Prostate gland (tissue), 2 donors: ENCODE measurements at places on chromosomes 6 and 20.

DNA sequence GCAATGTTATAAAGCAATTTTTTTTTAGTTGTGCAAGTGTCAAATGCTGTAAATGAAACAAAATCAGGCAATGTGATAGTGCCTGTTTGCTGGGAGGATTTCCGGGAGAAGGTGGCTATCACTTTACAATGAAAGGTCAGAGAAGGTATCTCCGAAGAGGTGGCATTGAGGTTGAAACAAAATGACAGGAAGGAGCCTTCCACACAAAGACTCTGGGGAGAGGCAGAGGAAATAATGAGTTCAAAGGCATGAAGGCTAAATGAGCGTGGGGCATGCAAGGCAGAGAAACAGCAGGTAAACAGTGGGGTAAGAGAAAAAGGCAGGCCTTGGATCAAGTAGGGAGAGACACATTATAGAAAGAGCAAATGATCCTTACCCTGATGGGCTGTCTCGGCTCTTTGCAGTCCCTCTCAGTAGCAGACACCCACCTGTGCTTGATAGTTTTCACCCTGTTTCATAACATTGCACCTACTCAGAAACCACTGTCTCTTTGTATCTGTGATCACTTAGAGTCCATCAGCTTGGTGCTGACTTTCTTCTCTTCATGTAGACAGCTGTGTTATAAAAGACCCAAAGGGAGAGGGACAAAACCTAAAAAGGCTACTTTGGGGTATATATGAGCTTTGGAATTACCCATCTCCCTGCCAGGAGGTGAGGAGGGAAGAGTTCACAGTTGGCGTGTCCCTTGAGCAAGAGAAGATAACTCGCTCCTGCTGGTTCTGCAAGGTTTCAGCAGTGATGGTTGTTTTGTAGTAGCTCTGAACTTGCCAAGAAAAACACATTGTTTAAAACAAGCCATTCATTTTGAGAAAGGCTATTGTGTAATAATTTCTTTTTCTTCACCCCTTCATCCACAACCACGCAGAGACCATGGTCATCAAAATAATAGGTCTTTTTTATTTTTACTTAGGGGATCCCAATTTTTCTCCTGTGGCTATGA, 22.3 kb downstream of the NRN1 start:
- H3K4me1 ChIP-seq: no peaks in the 10 kb centered on the region
- no peak overlapping the region for H3K4me3 ChIP-seq
- no peaks in the 10 kb centered on the region for H3K36me3 ChIP-seq
- DNase-seq: no peak
- H3K27me3 ChIP-seq: no peaks in the 10 kb centered on the region
- H3K27ac ChIP-seq: no peak overlapping the region

- H3K27me3 ChIP-seq: no peaks in the 10 kb centered on the region
- H3K4me3 ChIP-seq: no peak overlapping the region
- H3K36me3 ChIP-seq: no peaks in the 10 kb centered on the region
- no peak for DNase-seq
Measured at GRCh38 chr6:135438907-135439535, 58.5 kb downstream of the AHI1 start.

DNA sequence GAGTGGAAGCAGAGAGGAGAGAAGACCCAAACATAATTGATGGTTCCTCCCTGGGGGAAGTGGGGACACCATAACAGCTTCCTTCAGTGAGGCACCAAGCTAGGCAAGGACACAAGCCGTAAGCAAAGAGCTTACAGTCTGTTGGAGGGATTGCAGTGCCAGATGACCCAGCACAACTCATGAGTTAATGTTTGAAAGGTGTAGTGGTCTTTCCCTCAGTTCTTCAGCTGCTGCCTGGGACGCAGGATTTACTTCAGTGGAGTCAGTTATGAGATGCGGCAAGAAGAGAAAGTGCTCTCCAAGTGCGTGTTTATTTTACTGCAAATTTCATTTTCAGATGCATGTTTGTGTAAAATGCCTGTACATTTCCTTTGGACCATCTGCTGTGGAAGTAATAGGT, 38.7 kb upstream of the SLC17A4 start:
- no peaks in the 10 kb centered on the region for H3K4me1 ChIP-seq
- no peak overlapping the region for H3K27ac ChIP-seq
- no peak for DNase-seq
- no peaks in the 10 kb centered on the region for H3K27me3 ChIP-seq
- H3K4me3 ChIP-seq: no peak overlapping the region

DNA sequence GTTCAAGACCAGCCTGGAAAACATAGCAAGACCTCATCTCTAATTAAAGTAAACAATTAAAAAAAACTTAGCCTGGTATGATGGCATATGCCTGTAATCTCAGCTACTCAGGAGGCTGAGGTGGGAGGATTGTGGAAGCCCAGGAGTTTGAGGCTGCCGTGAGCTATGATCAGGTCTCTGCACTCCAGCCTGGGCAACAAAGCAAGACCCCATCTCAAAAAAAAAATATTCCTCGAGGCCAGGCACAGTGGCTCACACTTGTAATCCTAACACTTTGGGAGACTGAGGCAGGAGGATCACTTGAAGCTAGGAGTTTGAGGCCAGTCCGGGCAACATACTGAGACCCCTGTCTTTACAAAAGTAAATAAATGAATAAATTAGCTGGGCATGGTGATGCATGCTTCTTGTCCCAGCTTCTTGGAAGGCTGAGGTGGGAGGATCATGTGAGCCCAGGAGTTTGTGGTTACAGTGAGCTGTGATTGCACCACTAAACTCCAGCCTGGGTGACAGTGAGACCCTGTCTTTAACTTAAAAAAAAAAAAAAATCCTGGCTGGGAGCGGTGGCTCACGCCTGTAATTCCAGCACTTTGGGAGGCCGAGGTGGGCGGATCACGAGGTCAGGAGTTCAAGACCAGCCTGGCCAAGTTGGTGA, 9.3 kb upstream of the C2 start:
- peaks cover 4% of the 10 kb centered on the region for H3K4me1 ChIP-seq
- no peak overlapping the region for H3K27ac ChIP-seq
- no peak for DNase-seq
- H3K4me3 ChIP-seq: no peak overlapping the region

- H3K4me1 ChIP-seq: peaks cover 2% of the 10 kb centered on the region
- H3K36me3 ChIP-seq: no peaks in the 10 kb centered on the region
- H3K4me3 ChIP-seq: no peak overlapping the region
- H3K27ac ChIP-seq: peak overlapping the region; percentile 24
- no peaks in the 10 kb centered on the region for H3K27me3 ChIP-seq
Measured at GRCh38 chr6:160394654-160395035, 46.5 kb downstream of the SLC22A3 start.

DNA sequence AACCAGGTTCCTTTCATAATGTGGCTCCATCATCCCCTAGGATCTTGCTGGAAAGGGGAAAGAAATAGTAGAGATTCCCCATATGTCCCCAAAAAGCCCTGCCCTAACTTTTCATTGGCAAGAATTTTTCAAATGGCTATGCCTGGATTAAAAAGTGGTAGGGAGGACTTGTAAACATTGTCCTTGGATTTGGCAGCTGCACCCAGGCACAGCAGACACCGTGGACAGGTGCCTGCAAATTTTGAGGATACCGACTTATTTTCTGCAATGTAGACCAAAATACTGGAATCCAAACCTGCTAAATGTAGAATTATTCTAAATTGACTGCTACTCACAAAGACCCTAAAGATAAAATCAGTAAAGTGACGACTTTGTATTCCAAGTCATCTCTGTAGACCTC, 203.3 kb upstream of the PLCB4 start:
- H3K4me3 ChIP-seq: no peak overlapping the region
- no peaks in the 10 kb centered on the region for H3K36me3 ChIP-seq
- H3K27ac ChIP-seq: no peak overlapping the region
- no peak for DNase-seq

DNA sequence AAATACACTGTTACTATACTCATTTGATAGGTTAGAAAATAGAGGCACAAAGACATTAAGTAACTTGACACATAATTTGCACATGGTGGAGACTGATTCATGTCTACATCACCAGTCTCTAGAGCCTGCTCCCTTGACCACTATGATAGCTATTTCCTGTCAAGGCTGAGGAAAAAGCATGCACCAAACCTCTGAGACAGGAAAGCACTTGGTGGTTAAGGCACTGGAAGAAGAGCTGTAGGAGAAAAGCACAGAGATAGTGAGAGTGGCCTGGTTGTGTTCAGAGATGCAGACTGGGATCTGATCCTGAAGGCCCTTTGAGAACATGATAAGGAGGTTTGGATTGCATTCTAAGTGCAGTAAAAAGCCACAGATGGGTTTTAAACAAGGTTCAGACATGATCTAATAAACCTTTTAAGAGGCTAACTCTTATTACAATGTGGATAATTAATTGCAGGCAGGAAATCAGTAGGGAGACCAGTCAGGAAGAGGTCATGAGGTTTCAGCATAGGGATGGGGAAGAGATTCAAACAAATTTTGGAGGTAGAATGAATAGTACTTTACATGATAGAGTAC, 168.9 kb downstream of the PHF3 start:
- H3K4me3 ChIP-seq: no peak overlapping the region
- no peak for DNase-seq
- no peaks in the 10 kb centered on the region for H3K36me3 ChIP-seq

- H3K27me3 ChIP-seq: no peaks in the 10 kb centered on the region
- no peak for DNase-seq
- H3K4me3 ChIP-seq: no peak overlapping the region
- H3K27ac ChIP-seq: no peak overlapping the region
Measured at GRCh38 chr6:43196337-43196736, 14.3 kb downstream of the CUL9 start.

DNA sequence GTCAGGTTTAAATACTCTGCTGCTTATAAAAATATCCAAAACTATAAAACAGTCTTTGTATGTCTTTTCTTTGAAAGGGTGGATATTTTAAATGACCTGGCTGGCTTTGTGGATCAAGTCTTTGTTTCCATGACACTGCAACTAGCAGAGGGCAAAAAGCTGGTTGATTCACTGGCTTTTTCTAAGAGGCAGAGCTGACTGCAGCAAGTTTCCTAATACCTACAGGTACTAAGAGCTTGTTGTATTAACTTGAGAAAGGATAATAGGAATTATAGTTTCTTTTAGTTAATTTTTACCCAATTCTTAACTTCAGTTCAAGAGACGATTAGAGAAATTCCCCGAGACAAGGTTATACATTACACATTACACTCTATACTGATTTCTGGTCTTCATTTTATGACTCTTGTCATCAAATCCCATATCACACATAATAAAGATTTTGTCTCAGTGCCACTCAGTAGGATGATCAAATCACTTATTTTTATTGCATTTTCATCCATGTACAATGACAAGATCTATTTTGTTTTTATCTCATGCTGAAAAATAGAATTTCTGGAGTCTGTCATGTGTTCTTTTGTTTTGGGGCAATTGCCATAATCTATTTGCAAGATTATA, 120.1 kb upstream of the RIMS1 start:
- no peaks in the 10 kb centered on the region for H3K36me3 ChIP-seq
- DNase-seq: no peak
- no peak overlapping the region for H3K27ac ChIP-seq

GRCh38 chr20:15703171-15703911, 869.9 kb downstream of the KIF16B start:
- no peaks in the 10 kb centered on the region for H3K36me3 ChIP-seq
- H3K27me3 ChIP-seq: no peaks in the 10 kb centered on the region
- H3K4me1 ChIP-seq: no peaks in the 10 kb centered on the region
- no peak overlapping the region for H3K4me3 ChIP-seq
- H3K27ac ChIP-seq: no peak overlapping the region

DNA sequence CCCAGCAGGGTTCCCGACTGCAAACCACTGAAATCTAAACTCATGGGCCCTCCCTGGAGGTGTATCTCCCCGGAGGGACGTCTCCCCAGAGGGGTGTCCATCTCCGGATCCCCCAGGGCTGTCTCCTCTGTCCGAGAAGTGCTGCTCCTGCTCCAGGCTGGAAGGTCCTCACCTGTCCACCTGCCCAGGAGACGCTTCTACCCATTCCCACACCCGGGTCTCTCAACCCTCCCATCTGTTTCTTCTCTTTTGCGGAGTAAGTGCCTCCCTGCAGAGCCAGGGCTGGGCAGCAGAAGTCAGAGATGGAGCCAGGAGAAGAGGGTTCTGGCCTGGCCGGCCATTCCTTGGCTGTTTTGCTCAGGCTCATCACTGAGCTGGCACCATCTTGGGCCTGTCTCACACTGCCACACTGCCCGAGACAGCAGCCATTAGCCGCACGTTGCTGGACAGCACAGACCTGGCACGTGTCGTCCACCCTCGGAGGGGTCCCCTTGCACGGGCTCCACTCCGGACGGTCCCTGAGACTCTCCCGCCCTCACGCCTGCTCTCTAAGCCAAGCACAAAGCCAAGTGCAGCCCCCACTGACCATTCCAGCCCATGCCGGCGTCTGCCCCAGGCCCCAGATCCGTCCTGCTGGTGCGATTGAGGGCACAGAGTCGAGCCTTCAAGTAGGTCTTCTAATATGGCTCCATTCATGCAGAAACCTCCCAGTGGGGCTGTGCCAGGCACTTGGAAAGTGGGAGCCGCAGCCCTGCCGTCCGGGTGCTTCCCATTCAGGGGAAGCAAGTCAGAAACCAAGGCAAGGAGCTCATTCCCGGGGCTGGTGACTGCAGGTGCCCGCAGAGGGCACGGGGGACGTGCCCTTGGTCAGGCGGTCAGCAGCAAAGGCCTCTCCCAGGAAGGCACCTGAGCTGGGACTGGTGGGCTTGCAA, 367.7 kb downstream of the TAF4 start:
- H3K4me1 ChIP-seq: no peaks in the 10 kb centered on the region
- DNase-seq: no peak
- no peak overlapping the region for H3K27ac ChIP-seq
- H3K36me3 ChIP-seq: no peaks in the 10 kb centered on the region

GRCh38 chr6:38460186-38460585, 179.5 kb downstream of the BTBD9 start:
- H3K27me3 ChIP-seq: no peaks in the 10 kb centered on the region
- H3K27ac ChIP-seq: no peak overlapping the region
- H3K36me3 ChIP-seq: no peaks in the 10 kb centered on the region
- no peak for DNase-seq

DNA sequence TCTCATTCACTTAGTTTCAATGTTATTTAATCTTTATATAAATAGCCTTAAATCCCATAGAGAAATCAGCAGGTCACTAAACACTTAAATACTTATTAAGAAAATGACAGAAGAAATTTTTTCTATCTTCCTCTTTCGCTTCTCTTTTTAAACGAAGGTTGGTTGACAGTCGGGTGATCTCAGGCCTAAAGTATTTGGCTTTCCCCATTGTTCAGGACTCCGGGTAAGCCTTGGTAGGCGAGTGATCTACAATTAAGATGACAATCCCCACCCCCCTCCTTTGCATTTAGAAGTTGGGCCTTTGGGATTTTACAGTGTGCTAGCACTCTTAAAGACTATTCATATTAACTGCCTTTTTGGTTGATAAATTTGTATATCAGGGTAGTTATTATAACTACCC, 19.7 kb upstream of the UTRN start:
- no peaks in the 10 kb centered on the region for H3K27me3 ChIP-seq
- no peaks in the 10 kb centered on the region for H3K4me1 ChIP-seq
- no peak overlapping the region for H3K4me3 ChIP-seq

DNA sequence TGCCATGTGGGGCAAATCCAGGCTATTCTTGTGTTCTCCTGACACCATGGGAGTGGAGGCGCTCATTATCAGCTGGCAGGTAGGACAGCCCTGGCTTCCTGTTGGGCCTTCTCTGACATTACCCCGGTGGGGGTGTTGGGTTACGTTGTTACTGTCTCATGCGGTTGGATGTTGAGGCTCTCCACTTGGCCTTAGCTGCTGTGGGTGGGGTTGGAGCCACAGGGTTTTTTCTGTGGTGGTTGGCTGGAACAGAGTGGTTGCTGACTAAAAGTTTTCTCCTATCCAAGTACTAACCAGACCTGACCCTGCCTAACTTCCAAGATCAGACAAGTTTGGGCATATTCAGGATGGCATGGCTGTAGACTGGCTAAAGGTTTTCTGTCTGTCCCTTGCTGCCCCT, 20.2 kb downstream of the RIPK1 start:
- no peak for DNase-seq
- no peaks in the 10 kb centered on the region for H3K27me3 ChIP-seq
- no peak overlapping the region for H3K27ac ChIP-seq
- no peaks in the 10 kb centered on the region for H3K4me1 ChIP-seq
- H3K4me3 ChIP-seq: no peak overlapping the region
